Left renal cortex interstitium (tissue), 4 donors: ENCODE measurements at places on chromosomes 16 and 17.

DNA sequence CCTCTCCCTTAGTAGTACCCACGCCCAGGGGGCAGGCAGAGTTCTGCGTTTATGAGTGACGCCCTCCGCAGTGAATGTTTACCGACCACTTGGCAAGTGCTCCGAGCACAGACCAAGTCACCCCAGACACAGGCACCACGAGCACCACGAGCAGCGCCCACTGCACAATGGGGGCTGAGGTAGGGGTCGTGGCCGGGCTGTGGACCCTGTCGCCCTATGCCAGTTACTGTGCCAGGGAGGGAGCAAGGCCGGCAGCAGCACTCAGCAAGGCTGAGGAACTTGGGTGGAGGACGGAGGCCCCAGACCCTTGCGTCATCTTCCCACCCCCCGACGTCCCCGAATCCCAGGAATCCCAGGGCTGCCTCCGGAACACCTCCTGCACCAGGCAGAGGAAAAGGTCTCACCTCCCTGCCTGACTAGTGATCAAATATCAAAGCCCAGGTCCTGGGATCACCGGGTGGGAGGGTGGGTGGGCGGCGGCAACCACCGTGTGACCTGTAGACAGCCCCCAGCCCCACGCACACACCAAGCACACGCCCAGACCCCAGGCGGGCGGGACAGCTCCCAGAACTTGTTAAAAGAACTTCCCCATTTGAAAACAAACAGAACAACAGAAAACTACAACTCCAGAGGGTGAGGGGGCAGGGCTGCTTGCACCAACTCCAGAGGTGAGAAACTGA is 5.4 kb downstream of the VASN start:
- no peak for DNase-seq

DNA sequence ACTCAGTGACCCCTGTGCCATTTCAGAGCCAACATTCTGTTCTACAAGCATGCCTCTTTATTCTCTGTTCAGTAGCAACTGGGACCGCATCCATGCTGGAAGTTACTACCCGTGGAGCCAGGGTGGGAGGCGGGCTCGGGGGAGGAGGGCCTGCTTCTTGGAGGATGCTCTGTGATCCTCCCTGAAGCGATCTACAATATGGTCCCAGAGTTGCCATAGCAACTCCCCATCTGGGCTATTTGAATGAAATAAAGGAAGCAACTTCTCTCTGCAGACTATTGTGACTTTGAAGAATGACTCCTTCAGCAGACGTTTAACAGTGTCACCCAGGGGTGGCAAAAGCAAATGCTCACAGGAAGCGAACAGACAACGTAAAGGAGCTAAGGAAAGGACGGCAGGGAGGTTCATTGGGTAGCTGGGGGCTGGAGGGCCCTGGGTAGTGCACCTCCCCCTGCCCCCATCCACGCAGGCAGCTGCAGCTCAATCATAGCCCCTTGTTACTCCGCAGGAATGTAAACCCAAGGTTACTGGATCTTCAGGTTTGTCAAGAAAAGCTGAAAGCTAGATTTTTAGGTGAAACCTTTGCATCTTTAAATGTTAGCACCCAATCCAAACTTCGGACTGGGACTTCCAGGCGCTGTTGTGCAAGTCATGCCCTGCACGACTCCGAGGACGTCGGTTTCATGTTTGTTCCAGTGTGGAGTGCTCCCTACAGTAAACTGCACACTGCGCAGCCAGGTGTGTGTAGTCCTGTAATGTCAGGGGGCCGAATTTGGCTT is 51.1 kb upstream of the MEAK7 start:
- DNase-seq, result no peak

DNA sequence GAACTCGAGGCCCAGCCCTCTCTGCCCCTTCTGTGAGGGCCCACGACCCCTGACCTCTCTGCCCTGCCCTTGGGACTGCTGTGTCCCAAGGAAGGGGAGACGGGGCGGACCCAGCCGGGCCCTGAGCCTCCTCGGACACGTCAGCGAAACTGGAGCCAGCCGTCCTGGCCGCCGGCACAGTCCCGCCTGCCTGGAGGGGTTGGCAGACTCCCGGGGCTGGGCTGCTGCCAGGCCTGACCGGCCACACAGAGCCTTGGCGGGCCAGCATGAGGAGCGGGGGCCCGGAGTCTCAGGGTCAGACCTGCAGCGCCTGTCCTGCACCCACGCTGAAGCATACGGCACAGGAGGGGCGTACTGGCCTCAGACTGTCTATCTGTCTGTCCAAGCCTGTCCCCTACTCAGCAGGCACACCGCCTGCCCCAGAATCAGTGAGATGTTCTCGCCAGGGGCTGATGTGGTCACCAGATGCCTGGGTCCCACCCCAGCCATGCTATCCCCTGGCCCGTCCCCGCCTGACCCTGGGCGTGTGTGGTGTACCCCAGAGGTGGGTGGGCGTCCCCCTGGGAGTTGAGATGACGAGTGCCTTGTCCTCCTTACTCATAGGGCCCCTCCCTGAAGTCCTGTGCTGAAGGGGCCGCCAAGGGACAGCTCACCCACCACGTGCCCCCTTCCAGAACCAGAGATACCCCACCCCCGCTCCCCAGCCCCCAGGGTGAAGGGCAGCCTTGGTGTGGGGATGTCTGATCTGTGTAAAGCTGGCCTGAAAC is 4.7 kb downstream of the VASN start:
- DNase-seq, result no peak

GRCh38 chr16:4498546-4499195 is 22.5 kb downstream of the HMOX2 start:
- no peak for DNase-seq

DNA sequence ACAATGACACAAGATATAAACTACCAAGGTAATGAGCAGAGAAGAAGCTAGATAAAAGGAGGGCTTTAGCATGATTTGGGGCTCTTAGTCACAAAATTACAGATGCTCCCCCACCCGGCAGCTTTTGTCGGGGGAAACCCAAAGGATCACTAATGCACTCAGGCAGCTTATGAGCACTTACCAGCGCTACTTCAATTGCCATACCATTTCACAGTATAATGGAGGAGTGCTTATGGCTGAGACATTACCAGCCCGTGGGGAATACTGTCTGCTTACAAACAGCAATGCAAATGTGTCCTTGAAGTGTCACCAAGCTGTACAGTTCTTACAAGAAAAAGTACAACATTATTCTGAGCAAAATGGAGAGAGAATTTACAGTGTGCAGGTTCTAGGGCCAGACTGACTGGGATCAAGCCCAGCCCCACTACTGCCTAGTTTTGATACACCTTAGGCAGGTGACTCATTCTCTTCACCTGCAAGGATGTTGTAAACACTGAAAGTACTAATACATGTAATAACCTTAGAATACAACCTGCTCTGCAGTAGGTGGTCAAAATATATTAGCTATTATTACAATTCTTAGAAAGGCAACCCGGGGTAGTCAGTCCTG is 16.3 kb downstream of the ANKFY1 start:
- no peak for DNase-seq

DNA sequence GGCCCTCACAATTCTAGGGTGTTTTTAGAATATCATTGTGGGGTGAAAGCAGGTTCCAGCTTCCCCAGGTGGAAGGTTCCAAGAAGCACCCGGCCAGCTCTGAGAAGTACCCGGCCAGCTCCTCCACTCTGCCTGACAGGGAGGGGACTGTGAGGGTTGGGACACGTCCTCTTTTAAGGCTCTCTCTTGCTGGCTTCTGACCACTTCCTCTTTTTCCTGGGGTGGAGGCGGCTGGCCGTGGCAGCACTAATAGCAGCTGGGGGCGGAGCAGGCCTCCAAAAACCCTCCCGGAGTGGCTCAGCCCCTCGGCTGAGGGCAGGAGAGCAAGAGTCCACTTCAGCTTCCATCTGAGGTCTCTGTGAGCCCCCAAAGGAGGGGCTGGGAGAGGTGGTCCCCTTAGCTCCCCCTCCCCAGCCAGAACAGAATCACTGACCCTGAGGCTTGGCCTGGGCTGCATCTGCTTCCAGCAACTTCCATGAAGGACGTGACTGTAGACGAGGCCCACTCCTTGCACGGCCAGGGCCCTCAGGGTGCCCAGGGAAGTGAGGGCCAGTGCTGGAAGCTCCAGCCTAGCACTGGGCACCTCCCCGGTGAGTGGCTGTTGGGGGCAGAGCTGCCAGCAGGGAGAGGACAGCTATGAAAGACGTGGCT is 26.7 kb upstream of the PLCG2 start:
- no peak for DNase-seq

DNA sequence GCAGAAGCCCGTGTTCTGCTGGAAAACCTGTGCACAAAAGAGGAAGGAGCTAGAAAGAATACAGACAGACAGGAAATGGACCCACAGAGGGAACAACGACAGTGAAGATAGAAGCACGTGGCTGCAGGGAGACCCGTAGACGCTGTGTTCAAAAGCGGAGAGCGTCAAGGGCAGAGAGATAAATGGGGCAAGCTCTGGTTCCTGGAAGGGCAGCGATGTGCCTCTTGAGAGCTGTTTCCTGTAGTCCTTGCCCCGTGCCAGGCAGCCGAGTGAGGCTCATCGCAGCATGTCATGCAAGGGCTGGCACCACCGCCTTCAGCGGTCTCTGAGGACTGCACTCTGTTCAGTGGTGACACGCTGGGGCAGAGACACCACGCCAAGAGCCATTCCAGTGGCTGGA is 43.6 kb upstream of the CACNG5 start:
- no peak for DNase-seq

- no peak for DNase-seq
These were observed 19.6 kb upstream of the CCL2 start for GRCh38 chr17:34235389-34236028.

DNA sequence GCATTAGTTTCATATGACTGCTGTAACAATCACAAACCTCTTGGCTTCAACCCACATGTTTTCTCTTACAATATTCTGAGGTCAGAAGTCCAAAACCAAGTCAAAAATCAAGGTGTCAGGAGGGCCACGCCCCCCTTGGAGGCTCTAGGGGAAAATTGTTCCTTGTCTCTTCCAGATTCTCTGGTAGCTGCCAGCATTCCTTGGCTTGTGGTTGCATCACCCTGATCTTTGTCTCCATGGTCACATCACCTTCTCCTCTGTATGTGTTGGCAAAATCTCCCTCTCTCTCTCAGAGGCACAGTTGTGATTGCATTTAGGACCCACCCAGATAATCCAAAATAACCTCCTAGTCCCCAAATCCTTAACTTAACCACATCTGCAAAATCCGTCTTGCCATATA is 105.8 kb downstream of the GAS7 start:
- DNase-seq, result no peak

- no peak for DNase-seq
These were observed 6.5 kb downstream of the FDXR start for GRCh38 chr17:74866198-74866835.

GRCh38 chr16:72312828-72313227 is 140.9 kb upstream of the PMFBP1 start:
- no peak for DNase-seq

GRCh38 chr16:26118575-26118974 is 426.8 kb downstream of the HS3ST4 start:
- DNase-seq, result no peak

DNA sequence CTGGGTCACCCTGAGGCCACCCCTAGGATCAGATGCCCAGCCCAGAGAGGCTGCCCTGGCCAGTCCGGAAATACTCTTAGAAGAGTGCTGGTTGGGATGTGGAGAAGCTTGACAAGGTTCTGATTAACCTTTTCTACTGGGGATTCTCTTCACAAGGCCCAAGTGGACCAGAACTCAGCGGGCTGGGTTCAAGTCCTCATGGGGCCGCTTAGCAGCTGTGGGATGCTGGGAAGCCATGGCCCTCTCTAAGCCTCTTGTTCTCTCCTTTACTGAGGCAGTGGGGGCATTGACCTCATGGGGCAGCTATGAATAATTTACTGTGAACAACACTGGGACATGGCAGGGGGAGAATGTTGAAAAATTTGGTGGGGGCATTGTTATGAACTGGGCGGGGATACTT is 92.8 kb downstream of the CYLD start:
- DNase-seq, result no peak

- DNase-seq, result no peak
These were observed 76.5 kb upstream of the GSE1 start for GRCh38 chr16:85536411-85537330.

- no peak for DNase-seq
These were observed 19.3 kb downstream of the ANKFN1 start for GRCh38 chr17:56172517-56172982.

- no peak for DNase-seq
These were observed 213.9 kb downstream of the TMEM114 start for GRCh38 chr16:8376430-8376829.

DNA sequence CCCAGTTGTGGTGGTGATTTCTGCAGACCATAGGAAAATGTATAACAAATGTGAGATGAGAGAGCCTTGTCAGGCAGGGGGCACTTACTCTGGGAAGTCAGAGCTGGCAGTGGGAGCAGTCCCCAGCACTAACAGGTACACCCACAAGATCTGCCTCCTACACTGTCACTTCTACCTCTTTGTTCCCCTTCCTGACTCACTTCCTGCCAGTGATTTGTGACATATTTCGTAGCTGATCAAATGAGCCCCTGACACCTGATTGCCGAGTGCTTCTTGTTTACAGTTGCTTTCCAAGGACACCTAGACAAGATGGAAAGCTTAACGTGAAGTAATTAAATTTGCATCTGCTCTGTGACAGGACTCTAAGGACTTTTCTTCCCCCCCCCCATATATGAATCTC is 40.5 kb downstream of the FTO start:
- no peak for DNase-seq

- DNase-seq, result no peak
These were observed 4.4 kb downstream of the NSMCE1 start for GRCh38 chr16:27264151-27264550.
